ENCODE measurements at places on chromosomes 7 and 10.

DNA sequence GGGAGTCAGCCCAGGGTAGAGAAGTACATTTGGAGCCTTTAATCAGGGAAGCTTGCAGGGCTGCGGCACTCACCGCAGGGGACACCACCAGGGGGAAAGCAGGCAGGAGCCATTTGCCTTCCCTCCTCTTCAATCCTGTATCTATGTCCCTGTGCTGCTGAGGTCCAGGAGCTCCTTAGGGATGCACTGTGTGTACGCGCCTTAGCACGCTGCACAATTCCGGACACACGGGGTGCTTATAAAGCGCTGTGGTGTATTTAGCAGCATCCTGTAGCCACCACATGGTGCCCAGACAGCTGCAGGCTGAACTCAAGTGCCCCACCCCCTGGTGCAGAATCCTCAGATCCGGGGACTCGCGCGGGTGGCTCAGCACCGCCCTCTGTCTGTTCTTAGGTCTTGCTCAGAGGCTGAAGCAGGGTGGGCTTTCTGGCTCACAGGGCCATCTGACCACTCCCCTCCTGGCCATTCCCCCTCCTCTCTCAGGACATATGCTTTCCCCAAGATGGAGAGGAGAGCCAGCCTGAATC, 421.4 kb downstream of the SDK1 start:
- no peak for DNase-seq

DNA sequence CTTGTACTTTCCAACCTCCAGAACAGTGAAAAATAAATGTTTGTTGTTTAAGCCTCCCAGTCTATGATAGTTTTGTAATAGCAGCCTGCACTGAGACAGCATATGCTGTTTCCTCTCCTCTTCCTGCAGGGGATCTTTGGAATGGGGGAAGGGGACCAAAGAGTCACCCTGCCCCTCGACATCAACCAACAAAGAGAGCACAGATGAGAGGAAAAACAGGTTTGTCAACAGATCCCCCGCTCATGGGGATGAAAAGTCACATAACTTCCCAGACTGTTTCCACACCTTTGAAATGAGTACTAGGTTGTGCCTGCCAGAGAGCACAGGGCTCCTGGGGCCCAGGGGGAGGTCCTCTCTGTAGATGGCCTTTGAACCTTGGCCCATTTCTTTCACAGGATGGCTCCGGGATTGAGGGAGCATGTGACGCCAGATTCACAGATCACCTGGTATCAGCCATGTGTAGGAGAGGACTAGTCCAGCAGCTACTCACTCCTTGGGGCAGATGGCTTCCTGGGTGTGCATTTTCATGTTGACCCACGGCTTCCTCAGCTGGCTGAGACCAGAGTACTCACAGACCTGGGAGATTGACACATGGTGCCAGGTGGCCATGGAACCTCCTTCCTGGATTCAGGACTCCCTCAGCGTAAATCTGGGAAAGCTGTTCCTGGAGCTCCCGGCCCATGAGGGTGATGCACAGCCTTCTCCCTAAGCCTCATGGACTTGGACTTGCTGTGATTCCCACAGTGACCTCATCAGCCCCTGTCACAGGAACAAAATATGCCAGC, 125.6 kb downstream of the CXCL12 start:
- DNase-seq, result no peak

GRCh38 chr7:22911889-22912288, 89.2 kb upstream of the TOMM7 start:
- no peak for DNase-seq

GRCh38 chr10:1739751-1740150, 2.4 kb upstream of the ADARB2 start:
- DNase-seq, result no peak

DNA sequence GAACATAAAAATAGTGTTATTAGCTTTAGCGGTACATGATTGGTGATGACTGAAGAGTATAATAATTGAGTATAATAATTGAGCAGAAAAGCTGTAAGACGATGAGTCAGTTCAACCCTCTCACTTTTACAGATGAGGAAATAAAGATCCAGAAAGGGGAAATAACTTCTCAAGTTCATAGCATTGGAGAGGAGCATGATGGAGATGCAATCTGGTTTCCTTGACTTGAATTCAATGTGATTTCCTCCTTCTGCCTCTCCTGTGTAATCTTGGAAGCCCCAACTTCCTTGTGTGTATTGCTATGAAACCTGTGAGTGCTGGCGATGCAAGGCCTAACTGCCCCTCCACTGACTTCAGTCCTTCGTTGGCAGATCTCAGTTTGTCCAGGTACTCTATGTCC, 265.1 kb downstream of the LRMDA start:
- DNase-seq, result no peak
